ENCODE measurements at places on chromosomes 1 and 21.

DNA sequence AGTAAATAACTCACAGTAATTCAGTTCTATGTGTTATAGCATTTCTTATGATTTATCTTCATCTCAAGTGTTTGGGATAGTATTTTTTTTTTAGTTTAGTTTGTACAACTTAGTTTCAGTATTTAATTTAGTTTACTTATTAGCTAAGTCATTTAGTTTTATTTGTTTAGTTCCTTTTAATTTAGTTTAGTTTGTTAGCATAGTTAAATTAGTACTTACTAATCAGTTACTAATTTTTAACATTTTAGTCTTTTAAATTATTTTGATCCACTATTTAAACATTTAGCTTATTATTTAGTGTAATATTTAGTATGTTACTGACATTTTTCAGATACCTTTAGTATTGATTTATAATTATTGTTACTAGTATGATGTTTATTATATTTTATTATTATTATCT, 85.2 kb upstream of the SIPA1L2 start:
- DNase-seq, result no peak

DNA sequence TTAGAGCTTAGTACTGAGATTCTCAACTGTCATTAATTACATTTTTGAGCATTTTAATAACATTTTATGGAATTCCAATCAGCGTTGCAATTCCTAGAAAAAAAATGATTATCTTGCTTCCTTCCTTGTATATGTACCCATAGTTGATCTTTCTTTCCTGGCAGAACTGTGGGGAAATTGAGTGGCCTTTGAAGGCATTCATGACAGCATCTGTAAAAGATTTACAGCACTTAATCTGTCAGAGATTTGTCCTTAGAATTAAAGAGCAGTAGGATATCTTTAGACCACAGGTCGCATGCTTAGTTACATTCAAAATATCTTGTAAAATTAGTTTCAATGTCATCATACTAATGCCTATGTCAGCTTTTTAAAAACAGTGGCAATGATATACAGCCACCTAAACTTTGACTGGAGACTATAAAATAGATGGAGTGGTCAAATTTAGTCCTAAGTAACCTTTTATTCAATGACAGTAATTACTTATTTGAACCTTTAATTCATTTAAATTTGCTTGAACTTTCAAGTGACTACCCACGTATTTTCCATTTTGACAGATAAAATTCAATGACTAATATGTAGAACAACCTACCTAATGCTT, 692.0 kb downstream of the NCAM2 start:
- peak; percentile 23 for DNase-seq

- DNase-seq, result peak; percentile 34
These were observed 33.4 kb downstream of the ATF3 start for GRCh38 chr1:212641956-212642355.

DNA sequence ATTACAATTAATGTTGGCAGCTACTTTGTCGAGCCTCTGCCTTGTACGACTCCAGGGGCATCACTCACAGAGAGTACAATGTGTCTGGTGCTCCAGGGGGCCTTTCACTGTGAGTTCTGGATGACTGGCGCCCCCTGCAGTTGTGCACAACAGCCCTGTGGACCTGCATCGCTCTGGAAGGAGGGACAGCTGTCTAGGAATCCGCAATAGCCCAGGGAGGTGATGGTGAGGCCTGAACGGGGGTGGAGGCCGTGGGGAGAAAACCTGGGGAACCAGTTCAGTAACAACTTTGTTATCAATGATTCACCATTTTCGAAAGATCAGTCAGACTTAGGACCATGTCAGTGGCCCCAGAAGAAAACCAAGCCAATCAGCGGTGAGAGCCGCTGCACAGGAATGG, 189.1 kb downstream of the KAZN start:
- DNase-seq, result no peak

- DNase-seq, result no peak
These were observed 36.4 kb upstream of the WNT4 start for GRCh38 chr1:22179197-22179803.

DNA sequence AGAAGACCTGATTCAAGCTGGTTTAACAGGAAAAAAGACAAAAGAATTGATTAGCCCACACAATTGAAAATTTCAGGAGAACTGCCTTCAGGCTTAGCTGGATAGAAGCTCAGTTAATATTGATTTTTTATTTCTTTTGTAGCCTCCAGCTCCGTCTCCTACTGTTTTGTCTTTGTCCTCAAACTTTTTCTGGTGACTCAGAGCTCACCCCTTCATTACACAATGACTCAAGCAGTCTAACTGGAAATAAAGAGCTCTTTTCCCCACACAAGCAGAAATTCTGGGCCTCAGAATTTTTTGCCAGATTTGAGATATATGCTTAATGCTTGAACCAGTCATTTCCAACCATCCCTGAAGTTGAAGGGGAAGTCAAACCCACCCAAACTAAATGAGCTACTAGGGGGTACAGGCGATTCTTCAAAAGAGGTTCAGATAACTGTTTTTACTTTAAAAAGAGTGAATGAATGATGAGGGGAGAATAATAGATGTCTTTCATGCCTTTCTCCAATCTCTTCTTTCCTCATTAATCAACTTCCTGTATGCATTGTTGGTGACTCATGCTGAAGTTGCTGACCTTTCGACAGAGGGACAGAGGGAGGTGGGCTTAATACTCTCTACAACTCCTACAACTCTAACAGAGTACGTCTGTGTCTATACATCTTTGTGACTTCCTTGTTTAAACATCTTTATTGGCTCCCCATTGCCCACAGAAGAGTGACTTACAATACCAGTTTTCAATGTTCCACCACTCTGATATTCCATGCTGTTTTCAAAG, 6.2 kb upstream of the ACP6 start:
- DNase-seq, result no peak

- DNase-seq, result no peak
These were observed 76.9 kb downstream of the EPS15 start for GRCh38 chr1:51442198-51442597.

DNA sequence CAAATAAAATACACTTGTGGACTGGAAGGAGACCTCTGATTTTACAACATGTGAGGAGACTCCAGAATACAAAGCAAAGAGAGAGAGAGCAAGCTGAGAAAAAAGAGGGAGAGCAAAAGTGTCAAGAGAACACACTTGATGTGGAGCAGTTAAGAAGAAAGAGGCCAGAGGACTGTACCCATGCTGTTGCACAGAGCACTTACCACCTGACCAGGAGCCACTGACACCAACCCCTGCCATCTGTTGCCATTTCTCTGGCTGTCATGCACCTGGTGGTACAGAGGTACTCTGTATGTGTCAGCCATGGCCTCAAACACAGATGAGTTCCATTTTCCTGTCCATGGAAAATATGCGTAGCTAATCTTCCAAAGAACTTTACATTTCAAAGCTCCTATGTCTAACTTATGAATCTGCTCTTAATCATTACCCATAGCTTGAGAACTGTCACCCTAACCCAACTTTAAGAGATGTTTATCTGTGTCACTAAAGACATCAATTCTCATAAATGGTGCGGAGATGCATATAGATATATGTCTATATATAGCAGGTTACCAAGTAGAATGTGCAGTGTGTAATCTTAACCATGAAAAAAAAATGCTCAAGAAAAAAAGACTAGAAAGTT, 32.8 kb upstream of the ABCD3 start:
- peak; percentile 7 for DNase-seq

DNA sequence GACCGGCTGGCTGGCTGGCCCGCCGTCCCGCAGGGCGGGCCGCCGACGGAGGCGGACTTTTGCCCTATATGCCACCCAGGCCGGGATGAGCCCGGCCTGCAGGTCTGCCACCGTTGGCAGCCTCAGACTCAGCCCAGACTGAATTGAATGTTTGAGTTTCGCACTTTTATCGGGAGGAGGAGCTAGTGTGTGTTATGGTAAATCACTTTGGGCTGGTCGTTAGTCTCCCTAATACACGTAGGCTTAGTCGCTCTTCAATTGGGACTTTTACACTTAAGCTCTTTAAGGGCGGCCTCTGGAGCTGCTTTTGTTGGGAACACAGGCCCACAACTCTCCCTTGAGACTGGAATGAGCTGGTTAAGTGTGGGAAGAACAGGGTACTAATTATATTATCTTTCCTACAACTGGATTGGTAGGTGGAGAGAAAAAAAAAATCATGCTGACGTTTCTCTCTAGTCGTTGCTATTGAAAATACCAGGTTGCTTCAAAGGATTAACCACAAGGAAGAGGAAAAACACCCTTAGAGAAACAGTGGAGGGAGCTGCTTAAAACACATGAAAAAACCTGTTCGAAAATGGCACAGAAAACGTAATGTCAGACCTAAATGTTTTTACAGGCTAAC, 1.4 kb upstream of the IRF2BP2 start:
- peak; percentile 100 for DNase-seq

GRCh38 chr1:53616511-53616910, 122.5 kb downstream of the GLIS1 start:
- DNase-seq, result no peak

GRCh38 chr1:151692226-151692625, 24.4 kb downstream of the CELF3 start:
- DNase-seq, result no peak

- no peak for DNase-seq
These were observed 2.3 kb downstream of the ARTN start for GRCh38 chr1:43935711-43936427.

- DNase-seq, result no peak
These were observed 72.4 kb downstream of the DUSP10 start for GRCh38 chr1:221669441-221669840.

DNA sequence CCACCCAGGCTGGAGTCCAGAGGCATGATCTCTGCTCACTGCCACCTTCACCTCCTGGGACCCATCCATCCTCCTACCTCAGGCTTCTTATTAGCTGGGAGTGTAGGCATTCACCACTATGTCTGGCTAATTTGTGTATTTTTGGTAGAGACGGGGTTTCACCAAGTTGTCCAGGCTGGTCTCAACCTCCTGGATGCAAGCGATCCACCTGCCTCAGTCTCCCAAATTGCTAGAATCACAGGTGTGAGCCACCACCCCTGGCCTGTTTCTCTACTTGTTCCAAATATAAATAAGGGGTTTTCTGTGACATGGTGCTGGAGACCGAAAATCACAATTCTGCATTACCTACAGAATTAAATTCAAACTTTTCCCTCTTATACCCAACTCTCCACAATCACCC, 36.6 kb upstream of the HSD3B1 start:
- no peak for DNase-seq

- DNase-seq, result no peak
These were observed 38.3 kb downstream of the ABCG1 start for GRCh38 chr21:42257091-42257765.

DNA sequence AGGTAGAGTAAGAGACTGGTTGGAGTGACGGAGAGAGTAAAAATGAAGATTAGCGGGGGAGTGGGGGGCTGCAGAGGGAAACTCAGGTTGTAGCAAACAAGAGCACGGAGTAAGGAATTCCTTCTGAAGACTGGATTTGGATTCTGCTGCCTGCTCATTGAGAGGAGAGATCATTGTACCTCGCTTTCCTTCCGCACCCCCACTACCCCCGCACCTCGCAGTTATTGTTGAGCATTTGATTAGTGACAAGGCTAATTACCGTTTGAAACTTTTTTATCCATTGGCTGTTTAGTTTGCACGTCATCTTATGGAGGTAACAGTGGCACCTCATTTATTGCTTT, 463 bp downstream of the PRPF3 start:
- DNase-seq, result no peak

- DNase-seq, result no peak
These were observed at the start of gene SH2D1B for GRCh38 chr1:162412002-162412401. TSS of gene SH2D1B (minus strand) at chr1:162412136. CDS start at chr1:162412016, 120 bp downstream.

GRCh38 chr1:166354406-166354805, 187.6 kb upstream of the FAM78B start:
- no peak for DNase-seq

GRCh38 chr1:81029266-81029665, 771.5 kb upstream of the ADGRL2 start:
- no peak for DNase-seq

- DNase-seq, result peak; percentile 18
These were observed 20.7 kb downstream of the PDIK1L start for GRCh38 chr1:26132128-26132833.

DNA sequence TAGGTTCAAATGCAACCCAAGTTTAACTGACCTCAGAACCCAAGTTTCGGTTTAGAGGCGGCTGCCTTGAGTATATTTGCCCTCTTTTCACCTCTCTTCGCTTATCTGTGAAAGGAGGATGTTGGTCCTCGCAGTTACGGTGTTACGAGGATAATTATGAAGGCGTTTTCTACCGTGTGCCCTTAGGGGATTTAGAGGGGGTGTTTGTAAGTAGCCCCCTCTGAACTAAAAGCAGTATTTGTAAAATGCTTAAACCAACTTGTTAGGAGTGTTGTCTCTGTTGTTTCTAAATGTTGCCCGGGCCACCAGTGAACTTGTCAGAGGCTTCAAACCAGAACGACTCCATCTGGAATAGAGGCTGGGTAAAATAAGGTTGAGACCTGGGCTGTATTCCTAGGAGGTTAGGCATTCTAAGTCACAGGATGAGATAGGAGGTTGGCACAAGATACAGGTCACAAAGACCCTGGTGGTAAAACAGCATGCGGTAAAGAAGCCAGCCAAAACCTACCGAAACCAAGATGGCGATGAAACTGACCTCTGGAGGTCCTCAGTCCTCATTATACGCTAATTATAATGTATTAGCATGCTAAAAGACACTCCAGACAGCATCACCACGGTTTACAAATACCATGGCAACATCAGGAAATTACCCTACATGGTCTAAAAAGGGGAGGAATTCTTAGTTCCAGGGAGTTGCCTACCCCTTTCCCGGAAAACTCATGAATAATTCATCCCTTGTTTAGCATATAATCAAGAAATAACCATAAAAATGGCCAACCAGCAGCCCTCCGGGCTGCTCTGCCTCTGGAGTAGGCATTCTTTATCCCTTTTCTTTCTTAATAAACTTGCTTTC, 1.0 kb upstream of the PSRC1 start:
- no peak for DNase-seq

DNA sequence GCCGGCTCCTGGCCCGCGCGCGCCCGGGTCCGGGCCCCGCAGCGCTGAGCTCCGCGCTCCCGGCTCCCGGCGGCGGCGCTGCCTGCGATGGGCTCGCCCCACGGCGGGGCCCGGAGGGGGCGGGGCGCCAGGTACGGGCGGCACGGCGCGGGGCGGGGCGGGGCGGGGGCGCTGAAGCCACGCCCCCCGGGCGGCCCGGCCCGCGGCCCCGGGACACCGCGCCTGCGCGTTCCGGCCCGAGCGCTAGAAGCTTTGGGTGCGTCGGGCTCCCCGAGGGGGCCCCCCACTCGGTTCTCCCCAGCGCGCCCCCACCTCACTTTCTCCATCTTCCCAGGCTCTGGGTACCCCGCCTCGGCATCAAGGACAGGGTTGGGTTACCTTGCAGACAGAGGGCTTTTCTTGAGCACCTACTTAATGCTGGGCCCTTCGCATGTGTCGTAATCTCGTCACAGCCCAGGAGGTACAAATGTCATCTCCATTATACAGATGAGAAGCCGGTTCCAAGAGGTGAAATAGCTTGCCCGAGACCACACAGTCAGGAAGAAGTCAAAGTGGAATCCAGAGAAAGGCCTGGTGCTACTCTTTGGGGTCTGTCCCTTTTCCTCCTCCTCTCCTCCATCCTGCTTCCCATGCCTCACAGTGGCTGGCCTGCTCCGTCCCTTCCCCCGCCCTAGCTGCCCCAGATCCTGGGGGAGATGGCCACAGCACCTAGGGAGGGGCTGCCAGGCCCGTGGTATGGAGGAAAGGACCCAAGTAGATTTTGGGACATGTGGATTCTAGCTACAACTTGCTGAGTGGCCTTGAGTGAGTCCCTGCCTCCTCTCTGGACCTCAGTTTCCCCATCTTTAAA, 46.5 kb downstream of the RAP1GAP start:
- DNase-seq, result no peak

GRCh38 chr1:197319631-197320030, 51.6 kb downstream of the CRB1 start:
- DNase-seq, result no peak

GRCh38 chr1:101025283-101025656, 314 bp downstream of the DPH5 start:
- peak; percentile 57 for DNase-seq

- DNase-seq, result no peak
These were observed 1404.4 kb upstream of the PRMT6 start for GRCh38 chr1:105652109-105652508.
